Mesothelial cell of epicardium (in vitro differentiated cells): ENCODE measurements at places on chromosomes 6 and 20. TPM values are rescaled to one million over a fixed set of nuclear protein-coding genes. Genes with fewer than 3 reads are reported as not detected.

DNA sequence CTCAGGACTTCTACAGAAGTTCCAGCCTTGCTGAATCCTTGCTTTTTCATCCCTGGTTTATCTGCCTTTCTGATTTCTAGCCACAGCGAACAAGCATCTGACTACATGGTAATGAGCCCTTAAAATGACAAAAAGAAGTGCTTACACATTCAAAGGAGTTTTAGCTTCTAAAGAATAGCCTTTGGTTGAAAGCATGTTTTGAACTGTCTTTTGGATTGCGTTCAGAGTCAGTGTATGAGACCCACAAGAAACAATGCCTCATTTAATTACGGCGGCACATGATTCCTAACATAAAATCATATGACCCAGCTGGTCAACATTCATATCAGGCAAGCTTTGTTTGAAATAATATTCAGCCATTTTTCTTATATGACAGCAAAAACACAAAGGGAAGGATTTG, 784.2 kb downstream of the KIF16B start:
- no peak overlapping the region for H3K4me3 ChIP-seq
- no peak for DNase-seq
- H3K4me1 ChIP-seq = peaks cover 28% of the 10 kb centered on the region
- no peak overlapping the region for H3K27ac ChIP-seq
- H3K27me3 ChIP-seq = no peaks in the 10 kb centered on the region

DNA sequence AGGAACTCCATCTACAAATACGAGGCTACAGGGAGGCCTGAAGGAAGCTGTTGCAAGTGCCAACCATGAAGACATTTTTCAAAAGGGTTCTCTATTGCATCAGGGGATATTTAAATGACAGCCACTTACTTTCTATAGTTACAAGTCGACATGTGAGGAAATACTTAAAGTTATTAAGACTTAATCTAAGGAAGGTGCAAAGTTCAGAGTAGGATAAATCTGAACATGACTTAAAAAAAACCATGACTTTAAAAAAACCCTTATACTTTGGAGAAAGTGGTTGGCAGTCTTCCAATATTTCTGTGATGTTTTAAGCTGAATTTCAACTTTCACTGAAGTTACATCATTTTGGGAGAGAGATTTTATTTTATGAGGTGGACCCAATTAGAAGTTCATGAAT, 56.3 kb upstream of the EMILIN3 start:
- no peaks in the 10 kb centered on the region for H3K27me3 ChIP-seq
- no peaks in the 10 kb centered on the region for H3K4me1 ChIP-seq
- H3K36me3 ChIP-seq = peaks cover 58% of the 10 kb centered on the region
- H3K27ac ChIP-seq = no peak overlapping the region
- no peak overlapping the region for H3K4me3 ChIP-seq
- no peak for DNase-seq

DNA sequence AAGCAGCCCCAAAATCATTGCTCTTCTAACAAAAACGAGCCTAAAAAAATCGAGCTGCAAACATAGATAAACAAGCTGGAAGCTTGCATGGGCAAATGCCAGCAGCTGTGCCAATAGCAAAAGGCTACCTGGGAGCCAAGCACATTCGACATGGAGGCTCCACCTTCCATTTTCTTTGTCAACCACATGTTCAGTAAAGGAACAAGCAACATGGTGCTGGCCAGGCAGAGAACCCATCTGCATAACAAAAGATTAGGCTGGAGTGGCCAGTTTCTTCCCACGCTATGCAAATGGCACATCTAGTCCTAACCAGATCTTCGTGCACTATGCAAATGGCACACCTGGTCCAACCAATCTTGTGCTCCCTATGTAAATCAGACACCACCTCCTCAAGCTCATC, 110.5 kb downstream of the KIF16B start:
- H3K36me3 ChIP-seq = peaks cover 9% of the 10 kb centered on the region
- no peak overlapping the region for H3K27ac ChIP-seq
- no peak overlapping the region for H3K4me3 ChIP-seq
- no peaks in the 10 kb centered on the region for H3K27me3 ChIP-seq
- no peak for DNase-seq
- H3K4me1 ChIP-seq = peaks cover 9% of the 10 kb centered on the region

DNA sequence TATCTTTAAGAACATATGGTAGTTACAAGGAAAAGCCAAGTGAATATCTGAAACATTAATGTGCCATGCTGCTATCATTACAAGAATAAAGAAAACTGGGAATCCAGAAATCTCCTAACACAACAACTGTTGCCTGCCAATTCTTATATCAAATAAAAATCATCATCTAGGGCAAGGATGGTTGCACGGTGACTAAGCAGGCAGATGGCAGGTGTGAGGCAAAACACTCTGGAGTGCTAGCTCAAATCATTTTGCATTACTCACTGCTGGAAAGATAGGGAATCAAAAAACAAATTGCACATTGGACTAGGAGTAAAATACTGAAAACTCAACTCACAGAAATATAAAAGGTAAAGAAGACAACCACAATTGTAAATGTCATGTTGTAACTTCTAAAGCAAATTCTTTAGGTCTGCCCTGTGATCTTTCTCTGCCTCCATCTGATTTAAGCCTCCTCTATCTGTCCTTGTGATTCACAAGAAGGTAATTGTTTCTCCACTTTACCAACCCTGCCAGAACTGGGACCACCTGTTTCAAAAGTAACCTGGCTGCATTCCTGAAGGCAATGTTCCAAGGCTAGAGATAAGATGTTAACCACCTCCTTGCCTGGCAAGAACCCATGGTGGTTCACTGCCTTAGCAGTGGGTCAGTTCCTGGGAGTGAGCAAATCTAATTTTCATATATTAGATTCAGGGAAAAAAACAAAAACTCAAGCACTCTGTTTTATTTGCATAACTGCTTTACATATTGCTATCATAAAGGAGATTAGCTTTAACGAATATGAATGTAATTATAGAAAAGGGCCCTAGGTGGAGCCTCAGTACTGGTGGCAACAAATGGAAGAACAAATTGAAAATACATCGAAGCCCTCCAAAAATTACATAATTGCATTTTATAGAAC, 33.1 kb upstream of the LCA5 start:
- H3K4me3 ChIP-seq = peak overlapping the region; percentile 7
- H3K27ac ChIP-seq = peak overlapping the region; percentile 95
- no peak for DNase-seq
- H3K36me3 ChIP-seq = no peaks in the 10 kb centered on the region
- H3K4me1 ChIP-seq = peaks cover 68% of the 10 kb centered on the region

DNA sequence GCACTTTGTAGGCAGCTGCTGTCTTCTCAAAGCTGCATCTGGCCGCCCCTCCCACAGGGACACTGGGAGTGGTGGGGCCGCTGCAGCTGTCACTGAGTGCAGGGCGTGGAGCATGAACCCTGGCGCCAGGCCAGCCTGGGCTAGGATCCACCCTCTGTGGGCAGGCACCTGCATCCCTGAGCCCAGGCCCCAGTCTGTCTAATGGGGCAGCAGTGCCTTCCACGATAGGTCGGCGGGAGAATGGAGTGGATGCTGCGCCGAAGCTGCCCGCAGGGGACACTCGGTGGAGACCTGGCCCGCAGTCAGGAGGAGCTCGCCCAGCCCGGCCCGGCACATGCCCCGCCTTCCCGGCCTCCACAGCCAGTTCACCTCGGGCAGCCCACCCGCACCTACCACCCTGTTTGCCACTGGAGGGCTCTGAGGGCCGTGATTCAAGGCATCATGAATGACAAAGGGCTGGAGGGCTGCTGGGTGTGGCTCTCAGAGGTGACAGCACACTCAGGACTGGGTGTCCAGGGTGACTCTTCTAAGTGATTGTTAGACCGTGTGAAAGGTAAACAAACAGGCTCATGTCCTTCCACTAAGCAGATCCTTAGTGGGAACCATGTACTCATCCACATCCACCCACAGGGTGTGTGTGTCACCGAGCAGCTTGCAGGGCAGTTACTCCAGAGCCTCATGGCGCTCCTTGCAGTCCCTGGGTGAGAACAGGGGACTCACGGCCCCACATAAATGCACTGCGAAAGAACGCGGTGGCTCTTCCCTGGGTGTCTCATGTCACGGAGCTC, 133.9 kb downstream of the AGPAT4 start:
- no peak overlapping the region for H3K27ac ChIP-seq
- H3K4me3 ChIP-seq = no peak overlapping the region
- DNase-seq = peak; percentile 36

DNA sequence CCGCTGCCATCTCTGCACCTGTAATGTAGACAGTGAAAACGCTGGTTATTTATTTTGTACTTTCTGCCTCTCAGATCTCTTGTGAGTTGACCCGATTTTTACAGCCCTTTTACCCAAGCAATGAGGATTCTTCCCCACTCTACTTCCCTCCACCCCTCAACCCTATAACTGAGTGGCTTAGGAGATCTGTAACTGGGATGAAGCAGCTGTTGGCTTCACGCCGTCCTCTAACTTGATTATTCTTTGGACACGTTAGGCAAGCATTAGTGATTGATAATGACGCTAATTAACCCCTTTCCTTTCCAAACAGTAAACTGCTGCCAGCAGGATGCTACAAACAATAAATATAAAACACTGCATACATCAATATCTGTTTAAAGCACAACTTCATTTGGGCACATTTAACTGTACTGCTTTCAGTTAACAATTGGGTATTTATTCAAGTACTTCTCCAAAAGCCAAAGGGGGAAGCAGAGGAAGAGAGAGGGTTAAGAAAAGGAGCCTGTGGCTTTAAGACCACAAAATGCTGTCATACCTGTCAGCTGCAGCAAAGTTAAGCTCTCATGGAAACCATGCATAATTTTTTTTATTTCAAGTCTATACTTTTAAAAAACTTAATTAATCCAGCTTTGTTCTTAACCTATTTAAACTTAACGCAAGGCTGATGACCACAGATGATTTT, 21.2 kb downstream of the TFAP2A start:
- H3K36me3 ChIP-seq = peaks cover 14% of the 10 kb centered on the region
- peaks cover 66% of the 10 kb centered on the region for H3K27me3 ChIP-seq
- H3K4me3 ChIP-seq = no peak overlapping the region
- no peak overlapping the region for H3K27ac ChIP-seq
- H3K4me1 ChIP-seq = peaks cover 50% of the 10 kb centered on the region

- H3K27ac ChIP-seq = no peak overlapping the region
- H3K36me3 ChIP-seq = peaks cover 3% of the 10 kb centered on the region
- no peak overlapping the region for H3K4me3 ChIP-seq
- no peaks in the 10 kb centered on the region for H3K27me3 ChIP-seq
- DNase-seq = no peak
- peaks cover 2% of the 10 kb centered on the region for H3K4me1 ChIP-seq
Measured at GRCh38 chr20:12482661-12483060, 526.1 kb upstream of the SPTLC3 start.

DNA sequence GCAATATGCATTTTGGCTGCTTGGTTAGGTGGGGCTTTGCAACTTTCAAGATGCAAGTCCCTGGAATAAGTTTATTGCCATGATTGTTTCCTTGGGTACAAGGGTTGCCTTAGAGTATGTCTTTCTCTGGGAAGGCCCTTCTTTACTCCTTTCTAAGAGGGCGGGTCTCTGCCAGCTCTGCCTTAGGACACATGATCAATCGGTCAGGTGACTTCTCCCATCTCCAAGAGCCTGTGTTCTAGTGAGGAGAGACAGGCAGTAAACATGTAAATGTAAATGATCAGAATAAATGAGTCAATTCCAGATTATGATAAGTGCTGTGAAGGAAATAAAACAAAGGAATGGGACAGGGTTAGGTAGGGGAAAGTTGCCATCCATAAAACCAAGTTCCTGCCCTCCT, 43.2 kb upstream of the BCAS1 start:
- H3K36me3 ChIP-seq = no peaks in the 10 kb centered on the region
- no peaks in the 10 kb centered on the region for H3K27me3 ChIP-seq
- H3K27ac ChIP-seq = no peak overlapping the region
- no peak for DNase-seq
- H3K4me1 ChIP-seq = peaks cover 2% of the 10 kb centered on the region

DNA sequence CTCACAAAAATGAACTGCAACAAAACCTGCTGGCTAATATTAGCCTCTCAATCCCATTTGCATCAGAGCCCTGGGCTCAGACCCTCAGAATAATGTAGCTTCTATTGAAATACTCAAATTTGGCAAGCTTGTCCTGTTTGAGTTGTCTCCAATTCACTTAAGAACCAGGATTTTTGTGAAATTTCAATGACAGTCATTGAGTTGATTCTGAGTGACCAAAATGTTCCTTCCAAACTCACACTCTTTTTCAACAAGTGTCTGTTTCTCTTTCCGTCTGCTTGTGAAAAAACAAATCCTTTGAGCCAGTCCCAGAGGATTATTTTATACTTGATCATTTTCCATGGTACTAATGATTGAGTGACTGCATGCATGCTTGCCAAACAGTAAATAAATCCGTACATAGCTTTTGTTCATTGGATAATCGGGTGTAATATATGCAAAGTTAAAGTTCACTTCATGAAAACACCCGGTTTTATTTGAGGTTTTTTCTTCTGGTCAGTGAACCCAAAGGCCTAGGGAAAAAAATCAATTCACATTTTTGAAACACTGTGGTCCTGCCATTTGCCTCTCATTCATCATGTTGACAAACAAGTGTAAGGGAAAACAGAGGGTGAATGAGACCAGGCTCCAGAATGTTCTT, 16.4 kb upstream of the SLC22A2 start:
- peaks cover 1% of the 10 kb centered on the region for H3K27me3 ChIP-seq
- H3K36me3 ChIP-seq = no peaks in the 10 kb centered on the region
- no peaks in the 10 kb centered on the region for H3K4me1 ChIP-seq
- DNase-seq = no peak
- H3K4me3 ChIP-seq = no peak overlapping the region

DNA sequence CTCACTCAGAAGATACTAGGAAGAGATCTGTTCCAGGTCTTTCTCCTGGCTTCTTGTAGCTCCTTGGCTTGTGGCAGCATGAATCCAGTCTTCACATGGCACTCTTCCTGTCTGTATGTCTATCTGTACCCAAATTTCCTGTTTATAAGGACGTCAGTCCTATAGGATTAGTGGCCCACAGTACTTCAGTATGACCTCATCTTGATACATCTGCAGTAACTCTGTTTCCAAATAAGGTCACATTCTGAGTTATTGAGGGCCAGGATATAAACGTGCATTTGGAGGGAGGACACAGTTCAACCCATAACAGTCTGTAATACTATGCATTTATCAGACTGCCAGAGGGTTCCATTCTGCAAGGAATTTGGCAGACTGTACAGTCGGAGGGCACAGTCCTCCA, 57.6 kb upstream of the DYNLRB1 start:
- H3K4me1 ChIP-seq = no peaks in the 10 kb centered on the region
- H3K27ac ChIP-seq = peak overlapping the region; percentile 39
- H3K27me3 ChIP-seq = no peaks in the 10 kb centered on the region
- no peak for DNase-seq
- no peak overlapping the region for H3K4me3 ChIP-seq
- H3K36me3 ChIP-seq = peaks cover 34% of the 10 kb centered on the region

- H3K36me3 ChIP-seq = peaks cover 29% of the 10 kb centered on the region
- no peak overlapping the region for H3K4me3 ChIP-seq
- DNase-seq = no peak
- H3K27me3 ChIP-seq = no peaks in the 10 kb centered on the region
Measured at GRCh38 chr20:43550456-43550855, 8.4 kb upstream of the SGK2 start.

The LY6G6D gene
- total RNA-seq = 0.67 to 1.8 TPM (median 0.82 TPM) in 3 replicates

The EYA4 gene
- 21.4 to 23.1 TPM (median 21.5 TPM) in 3 replicates for total RNA-seq

The JPH2 gene
- total RNA-seq = 3.4 to 4.2 TPM (median 3.5 TPM) in 3 replicates

The SLCO4A1 gene
- 3.7 to 4.5 TPM (median 4.3 TPM) in 3 replicates for total RNA-seq
